Fibroblast of villous mesenchyme (primary cell): ENCODE measurements at places on chromosomes 1 and 21. TPM values are rescaled to one million over a fixed set of nuclear protein-coding genes. Genes with fewer than 3 reads are reported as not detected.

Gene FCRLA
- 0.64 and 0.86 TPM in 2 replicates for total RNA-seq

Gene TMCC2
- total RNA-seq: 3.2 and 3.5 TPM in 2 replicates

Gene EXOC8
- total RNA-seq: 13.9 and 21.2 TPM in 2 replicates

Gene MARK1
- total RNA-seq: 0.86 and 1.6 TPM in 2 replicates

Gene HNRNPCL1
- not detected in 2 replicates for total RNA-seq

Gene MATN1
- not detected in 2 replicates for total RNA-seq

Gene INSRR
- total RNA-seq: not detected in 2 replicates

Gene CD46
- total RNA-seq: 107 and 153 TPM in 2 replicates

Gene CD160
- under 0.01 TPM in 2 replicates for total RNA-seq

Gene CHAF1B
- 3.5 and 3.9 TPM in 2 replicates for total RNA-seq

Gene SCAF4
- 9.0 and 9.1 TPM in 2 replicates for total RNA-seq

Gene GPR37L1
- under 0.01 TPM in 1 of 2 replicates, not detected in the other for total RNA-seq

Gene AMY1A
- not detected in 2 replicates for total RNA-seq

Gene TSPAN1
- 0.32 and 0.43 TPM in 2 replicates for total RNA-seq

Gene PTGFR
- 7.7 and 11.7 TPM in 2 replicates for total RNA-seq

Gene CHD5
- under 0.01 TPM in 2 replicates for total RNA-seq

Gene SELL
- not detected in 2 replicates for total RNA-seq

Gene HES5
- total RNA-seq: under 0.01 TPM in 1 of 2 replicates, not detected in the other

Gene POU3F1
- under 0.01 TPM in 1 of 2 replicates, not detected in the other for total RNA-seq

Gene GIPC2
- 0.32 and 0.43 TPM in 2 replicates for total RNA-seq

Gene ZNF593OS
- 0.32 TPM in 1 of 2 replicates, not detected in the other for total RNA-seq

Gene LCE1B
- total RNA-seq: not detected in 2 replicates

Gene AMY2B
- total RNA-seq: 2.9 and 3.5 TPM in 2 replicates

Gene PGLYRP4
- not detected in 2 replicates for total RNA-seq

Gene KLHDC8A
- not detected in 2 replicates for total RNA-seq

Gene MAP1LC3C
- total RNA-seq: under 0.01 TPM in 2 replicates

Gene SDC3
- total RNA-seq: 16.8 and 32.5 TPM in 2 replicates

Gene C8A
- total RNA-seq: not detected in 2 replicates

Gene VTCN1
- total RNA-seq: not detected in 2 replicates

Gene HTR1D
- 0.86 and 2.3 TPM in 2 replicates for total RNA-seq

Gene TTC24
- not detected in 2 replicates for total RNA-seq
